ENCODE measurements at places on chromosomes 6 and 20. TPM values are rescaled to one million over a fixed set of nuclear protein-coding genes. Genes with fewer than 3 reads are reported as not detected.

BHLHE23 gene
- total RNA-seq: not detected

NOTCH4 gene
- 0.15 TPM for total RNA-seq

ERVFRD-1 gene
- not detected for total RNA-seq

- no peak for DNase-seq
- H3K36me3 ChIP-seq: no peaks in the 10 kb centered on the region
- H3K27me3 ChIP-seq: peaks cover 10% of the 10 kb centered on the region
- H3K4me3 ChIP-seq: no peak overlapping the region
Observed at GRCh38 chr6:142374091-142374770, 72.4 kb downstream of the ADGRG6 start.

Measured in activated CD4-positive, alpha-beta memory T cell treated with anti-CD3 and anti-CD28 coated beads, Interleukin-2, amount 10 ng/mL, durations not matched to agents 7 days and 5 days (primary cell).